ENCODE measurements at places on chromosomes 2 and 18. TPM values are rescaled to one million over a fixed set of nuclear protein-coding genes. Genes with fewer than 3 reads are reported as not detected.

Gene SH3YL1
- 31.3 TPM for total RNA-seq

Gene GPBAR1
- total RNA-seq: 0.25 TPM

DNA sequence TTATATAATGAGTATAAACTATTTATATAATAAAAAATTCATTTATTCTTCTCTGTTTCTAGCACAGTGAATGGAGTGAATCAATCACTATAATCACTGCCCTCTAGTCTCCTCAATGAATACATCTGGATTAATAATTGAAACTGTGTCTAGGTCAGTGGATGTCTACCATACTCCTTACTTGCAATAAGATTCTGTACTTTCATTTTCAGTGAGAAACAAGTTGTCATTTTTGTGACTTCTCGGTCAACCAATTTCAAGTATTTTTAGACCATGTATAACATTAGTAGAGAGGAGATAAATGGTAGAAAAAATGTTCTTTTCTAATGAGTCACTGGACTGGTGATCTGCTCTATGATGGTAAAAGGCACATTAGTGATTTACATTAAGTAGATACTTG, 799.6 kb upstream of the CHAC2 start:
- H3K4me1 ChIP-seq: peaks cover 15% of the 10 kb centered on the region
- no peak overlapping the region for H3K27ac ChIP-seq
- no peaks in the 10 kb centered on the region for H3K27me3 ChIP-seq
- no peak for DNase-seq
- H3K4me3 ChIP-seq: no peak overlapping the region

GRCh38 chr18:12302391-12303147, 5.5 kb upstream of the TUBB6 start:
- H3K27ac ChIP-seq: no peak overlapping the region
- H3K36me3 ChIP-seq: peaks cover 5% of the 10 kb centered on the region
- peaks cover 20% of the 10 kb centered on the region for H3K27me3 ChIP-seq
- H3K4me1 ChIP-seq: peaks cover 32% of the 10 kb centered on the region
- H3K4me3 ChIP-seq: no peak overlapping the region

GRCh38 chr2:168810235-168810634, 7.8 kb downstream of the NOSTRIN start:
- no peak overlapping the region for H3K27ac ChIP-seq
- no peaks in the 10 kb centered on the region for H3K27me3 ChIP-seq
- no peak overlapping the region for H3K4me3 ChIP-seq
- H3K4me1 ChIP-seq: peaks cover 27% of the 10 kb centered on the region

DNA sequence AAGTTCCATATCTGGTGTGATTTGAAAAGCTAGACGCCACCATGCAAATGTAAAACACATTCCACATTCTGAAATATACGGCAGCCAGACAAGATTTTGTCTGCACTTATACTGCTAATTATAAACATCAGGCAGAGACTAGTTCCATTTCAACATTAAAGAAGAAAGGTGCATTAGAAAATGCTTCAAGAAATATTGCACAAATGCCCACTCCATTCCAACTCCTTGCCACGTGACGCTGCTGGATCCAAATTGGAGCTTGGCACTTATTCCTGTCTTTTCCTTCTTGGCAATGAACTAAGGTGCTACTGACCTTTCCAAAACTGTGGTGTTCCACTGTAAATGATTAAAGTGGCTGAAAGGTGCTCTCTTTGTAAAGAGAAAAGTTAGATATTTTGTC, 6.3 kb downstream of the COL6A3 start:
- H3K27me3 ChIP-seq: peaks cover 2% of the 10 kb centered on the region
- H3K4me1 ChIP-seq: peaks cover 22% of the 10 kb centered on the region
- no peak for DNase-seq
- no peak overlapping the region for H3K27ac ChIP-seq

All from WTC11 (cell line).